ENCODE measurements at places on chromosomes 13 and 19.
A peak's percentile ranks its signal among the peaks of the same experiment; 100 is the strongest.

DNA sequence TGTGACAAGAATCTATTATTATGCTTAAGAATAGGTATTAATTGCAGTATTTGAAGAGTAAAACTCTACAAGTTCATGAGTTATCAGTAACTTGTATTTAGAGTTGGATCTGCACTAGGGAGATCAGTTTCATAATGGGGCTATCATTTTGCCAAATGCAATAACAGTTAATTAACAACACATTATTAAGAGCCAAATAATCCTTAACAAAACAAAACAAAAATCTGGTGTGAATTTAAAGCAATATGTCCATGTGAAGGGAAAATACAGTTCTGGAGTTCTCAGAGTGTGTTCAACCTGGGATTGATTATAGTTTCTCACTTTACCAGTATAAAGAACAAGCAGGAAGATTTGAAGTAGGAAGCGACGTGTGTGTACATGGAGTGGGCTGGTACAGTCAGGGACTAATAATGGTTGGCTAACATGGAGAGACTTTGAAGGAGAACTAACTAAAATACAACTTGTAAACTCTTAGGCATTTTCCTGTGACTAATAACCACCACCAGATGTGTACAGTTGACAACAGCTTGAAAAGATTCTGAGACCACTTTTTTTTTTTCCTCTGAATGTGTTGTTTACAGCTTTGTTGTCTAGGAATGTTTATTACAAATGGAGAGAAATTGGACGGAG, 58.5 kb downstream of the POSTN start:
- DNase-seq = no peak

DNA sequence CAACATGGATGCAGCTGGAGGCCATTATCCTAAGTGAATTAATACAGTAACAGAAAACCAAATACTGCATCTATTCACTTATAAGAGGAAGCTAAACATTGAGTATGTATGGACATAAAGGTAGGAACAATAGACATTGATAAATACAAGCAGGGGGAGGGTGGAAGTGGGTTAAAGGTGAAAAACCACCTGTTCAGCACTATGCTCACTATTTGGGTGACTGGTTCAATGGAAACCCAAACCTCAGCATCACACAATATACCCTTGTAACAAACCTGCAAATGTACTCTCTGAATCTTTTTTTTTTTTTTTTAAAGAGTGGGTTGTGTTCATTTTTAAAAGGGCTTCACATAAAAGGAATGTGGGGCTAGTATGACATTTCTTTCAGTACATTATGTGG, 26.9 kb upstream of the CPB2 start:
- no peak for DNase-seq

DNA sequence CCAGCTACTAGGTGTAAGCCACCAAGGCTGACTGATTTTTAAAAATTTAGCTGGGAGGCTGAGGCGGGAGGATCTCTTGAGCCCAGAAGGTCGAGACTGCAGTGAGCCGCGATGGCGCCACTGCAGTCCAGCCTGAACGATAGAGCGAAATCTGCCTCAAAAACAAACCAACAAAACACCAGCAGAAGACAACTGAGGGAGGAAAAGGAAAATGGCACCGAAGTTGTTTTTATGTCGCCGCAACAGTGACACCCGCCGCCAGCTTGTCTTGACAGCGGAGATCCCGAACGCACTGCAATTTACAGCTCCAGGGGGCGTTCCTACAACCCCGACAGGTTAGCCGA, 298 bp upstream of the FAM98C start:
- DNase-seq = no peak

DNA sequence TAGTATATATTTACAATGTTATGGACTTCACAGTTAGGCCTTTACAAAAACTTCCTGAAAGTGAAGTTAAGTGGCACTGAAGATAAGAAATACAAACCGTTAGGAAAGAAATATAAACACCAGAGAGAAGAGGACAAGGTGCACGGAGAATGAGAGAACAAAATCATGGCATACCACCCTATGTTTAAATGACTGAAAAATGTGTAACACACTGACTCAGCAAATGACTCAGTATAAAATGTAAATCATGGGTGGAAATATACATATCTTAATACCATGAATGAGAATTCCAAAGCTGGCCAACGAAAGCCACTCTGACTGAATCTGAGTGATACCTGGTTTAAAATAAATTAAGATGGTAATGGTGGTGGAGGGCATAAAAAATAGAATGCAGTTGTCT, 260.8 kb downstream of the DNAJC15 start:
- DNase-seq = no peak

DNA sequence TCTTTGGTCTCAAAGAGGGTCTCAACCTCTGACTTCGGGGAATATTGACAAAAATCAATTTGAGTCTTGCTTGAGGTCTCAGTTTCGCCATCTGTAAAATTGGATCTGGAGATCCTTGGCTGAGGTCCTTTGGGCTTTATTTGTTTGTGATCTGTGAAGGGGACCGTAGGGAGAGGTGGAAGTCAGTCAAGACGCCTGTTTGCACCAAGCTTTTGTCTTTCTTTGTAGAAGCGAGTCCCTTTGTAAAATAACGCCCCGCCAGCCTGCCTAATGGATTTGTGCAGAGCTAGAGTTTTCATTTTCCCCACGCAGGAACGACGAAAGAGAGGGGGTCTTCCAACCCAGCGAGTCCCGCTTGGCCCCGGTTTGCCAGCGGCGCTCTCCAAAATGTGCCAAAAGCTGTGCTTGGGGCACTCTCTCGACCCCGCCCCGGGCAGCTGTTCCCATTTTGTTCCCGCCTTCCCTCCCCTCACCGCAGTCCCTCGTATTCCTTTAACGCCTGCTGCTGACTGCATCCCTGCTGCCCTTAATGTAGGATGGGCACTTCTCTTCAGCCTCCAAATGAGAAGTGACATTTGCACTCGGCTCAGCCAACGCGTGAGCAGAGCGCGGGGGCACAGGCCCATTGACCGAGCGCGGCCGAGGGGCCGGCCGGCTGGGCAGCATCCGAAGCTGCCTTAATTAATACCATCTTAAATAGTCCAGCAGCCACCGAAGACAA, 13.0 kb downstream of the ZIC5 start:
- no peak for DNase-seq

- DNase-seq = no peak
These were observed 1378.7 kb upstream of the PRR20A start for GRCh38 chr13:55761986-55762385.

GRCh38 chr13:38998739-38999138, 8.1 kb upstream of the STOML3 start:
- no peak for DNase-seq

GRCh38 chr13:51967482-51968446, 43.5 kb downstream of the ATP7B start:
- no peak for DNase-seq

DNA sequence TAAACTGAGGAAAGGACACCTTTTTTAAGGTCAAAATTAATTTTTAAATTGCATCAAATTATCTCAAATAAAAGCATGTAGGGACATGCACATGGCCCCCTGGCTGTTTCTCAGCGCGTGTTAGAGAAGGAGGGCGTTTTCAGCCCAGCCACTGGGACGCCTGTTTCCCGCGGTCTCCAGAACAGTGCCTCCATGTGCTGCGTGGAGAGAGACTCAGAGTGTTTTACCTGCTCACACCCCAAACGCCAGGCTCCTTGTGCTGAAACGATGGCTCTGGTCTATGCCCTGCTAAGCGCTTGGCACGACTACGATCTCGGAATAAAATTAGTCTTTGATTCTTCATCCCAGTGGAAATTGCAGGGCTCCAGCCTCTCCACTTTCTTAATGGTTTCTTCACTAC, 20.0 kb upstream of the SPACA7 start:
- DNase-seq = no peak

DNA sequence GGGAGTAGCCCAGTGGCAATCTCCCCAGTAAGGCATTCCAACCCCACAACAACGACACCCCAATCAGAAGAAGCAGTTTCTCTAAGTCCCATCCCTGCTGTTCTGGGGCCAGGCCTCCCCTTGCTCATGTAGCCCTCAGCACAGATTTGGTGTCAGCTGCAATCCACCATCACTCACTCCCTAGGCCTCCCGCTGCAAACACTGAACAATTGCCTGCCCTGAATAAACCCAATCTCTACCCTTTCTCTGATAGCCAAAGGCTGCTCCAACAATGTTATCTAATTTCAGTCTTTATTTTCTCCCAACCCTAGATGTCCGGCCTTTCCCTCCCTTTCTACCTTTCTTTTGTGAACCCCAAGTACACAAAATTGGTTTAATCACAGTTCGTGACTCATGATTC, 5.6 kb upstream of the SOX21 start:
- no peak for DNase-seq

- DNase-seq = no peak
These were observed 35.5 kb downstream of the CRTC1 start for GRCh38 chr19:18718846-18719458.

- DNase-seq = peak; percentile 95
These were observed at the start of gene UBXN6 for GRCh38 chr19:4457654-4458395. Gene UBXN6 (minus strand): TSS chr19:4457794. CDS start chr19:4457697, 97 bp downstream.

DNA sequence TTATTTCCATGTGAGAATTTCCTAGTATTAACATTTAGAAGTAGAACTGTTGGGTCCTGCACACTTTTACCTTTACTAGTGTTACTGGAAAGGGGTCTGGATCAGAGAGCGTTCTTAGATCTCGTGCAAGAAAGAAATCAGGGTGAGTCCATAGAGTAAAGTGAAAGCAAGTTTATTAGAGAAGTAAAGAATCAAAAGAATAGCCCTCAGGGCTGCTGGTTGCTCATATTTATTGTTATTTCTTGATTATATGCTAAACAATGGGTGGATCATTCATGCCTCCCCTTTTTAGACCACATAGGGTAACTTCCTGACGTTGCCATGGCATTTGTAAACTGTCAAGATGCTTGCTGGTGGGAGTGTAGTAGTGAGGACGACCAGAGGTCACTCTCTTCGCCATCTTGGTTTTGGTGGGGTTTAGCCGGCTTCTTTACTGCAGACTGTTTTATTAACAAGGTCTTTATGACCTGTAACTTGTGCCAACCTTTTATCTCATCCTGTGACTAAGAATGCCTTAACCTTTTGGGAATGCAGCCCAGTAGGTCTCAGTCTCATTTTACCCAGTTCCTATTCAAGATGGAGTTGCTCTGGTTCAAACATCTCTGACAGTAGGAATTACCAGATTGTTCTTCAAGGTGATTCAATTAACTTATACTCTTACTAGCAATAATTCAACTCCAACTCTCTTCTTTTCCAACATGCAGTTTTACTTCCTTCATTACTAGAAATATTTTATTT, 27.4 kb downstream of the NDFIP2 start:
- DNase-seq = no peak

GRCh38 chr13:47572375-47572774, 428.7 kb downstream of the SUCLA2 start:
- DNase-seq = no peak

GRCh38 chr13:18959229-18959628, 222.4 kb downstream of the TUBA3C start:
- DNase-seq = no peak

GRCh38 chr13:53189162-53189561, 160.5 kb downstream of the OLFM4 start:
- no peak for DNase-seq

- DNase-seq = no peak
These were observed 103.9 kb downstream of the DOCK9 start for GRCh38 chr13:98874029-98874397.

GRCh38 chr19:19461671-19462622, 53.4 kb downstream of the TSSK6 start:
- DNase-seq = no peak

DNA sequence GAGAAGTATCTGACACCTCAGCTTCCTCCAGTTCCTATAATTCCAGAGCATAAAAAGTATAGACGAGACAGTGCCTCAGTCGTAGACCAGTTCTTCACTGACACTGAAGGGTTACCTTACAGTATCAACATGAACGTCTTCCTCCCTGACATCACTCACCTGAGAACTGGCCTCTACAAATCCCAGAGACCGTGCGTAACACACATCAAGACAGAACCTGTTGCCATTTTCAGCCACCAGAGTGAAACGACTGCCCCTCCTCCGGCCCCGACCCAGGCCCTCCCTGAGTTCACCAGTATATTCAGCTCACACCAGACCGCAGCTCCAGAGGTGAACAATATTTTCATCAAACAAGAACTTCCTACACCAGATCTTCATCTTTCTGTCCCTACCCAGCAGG, 3.1 kb downstream of the KLF5 start:
- no peak for DNase-seq

DNA sequence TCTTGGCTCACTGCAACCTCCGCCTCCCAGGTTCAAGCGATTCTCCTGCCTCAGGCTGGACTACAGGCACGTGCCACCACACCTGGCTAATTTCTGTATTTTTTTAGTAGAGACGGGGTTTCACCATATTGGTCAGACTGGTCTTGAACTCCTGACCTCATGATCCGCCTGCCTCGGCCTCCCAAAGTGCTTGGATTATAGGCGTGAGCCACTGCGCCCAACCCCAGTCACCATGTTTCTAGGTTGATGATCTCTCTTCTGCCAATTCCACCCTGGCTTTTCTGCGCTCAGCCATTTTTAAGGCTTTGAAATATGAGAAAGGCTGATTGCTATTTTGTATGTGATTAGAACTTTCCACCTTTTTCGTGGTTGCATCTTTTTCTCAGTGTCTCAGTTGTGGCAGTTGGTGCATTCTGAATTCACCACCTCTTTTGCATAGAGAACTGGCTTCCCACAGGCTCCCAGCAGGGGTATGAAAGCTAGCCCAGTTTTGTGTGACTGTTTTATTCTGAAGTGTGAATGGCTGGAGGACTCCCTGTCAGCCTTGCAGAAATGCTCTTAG, 15.5 kb downstream of the CEACAM1 start:
- DNase-seq = no peak

DNA sequence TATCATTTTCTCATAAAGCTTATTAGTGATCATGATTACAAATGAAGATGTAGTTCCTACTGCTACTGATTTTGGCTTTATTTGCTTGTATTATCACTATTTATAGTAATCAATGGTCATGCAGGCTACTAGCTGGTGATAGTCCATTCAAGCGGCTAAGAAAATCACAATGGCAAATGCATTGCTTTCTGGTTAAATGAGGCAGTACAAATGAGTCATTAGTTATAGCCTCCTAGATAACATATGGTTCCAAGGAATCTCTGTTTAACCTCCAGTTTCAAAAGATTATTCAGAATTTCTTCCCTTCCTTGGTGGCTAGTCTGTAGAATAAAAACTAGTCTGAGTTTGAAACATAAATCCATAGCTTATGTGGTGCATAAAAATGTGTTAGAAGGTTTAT, 141.3 kb upstream of the HTR2A start:
- DNase-seq = no peak

DNA sequence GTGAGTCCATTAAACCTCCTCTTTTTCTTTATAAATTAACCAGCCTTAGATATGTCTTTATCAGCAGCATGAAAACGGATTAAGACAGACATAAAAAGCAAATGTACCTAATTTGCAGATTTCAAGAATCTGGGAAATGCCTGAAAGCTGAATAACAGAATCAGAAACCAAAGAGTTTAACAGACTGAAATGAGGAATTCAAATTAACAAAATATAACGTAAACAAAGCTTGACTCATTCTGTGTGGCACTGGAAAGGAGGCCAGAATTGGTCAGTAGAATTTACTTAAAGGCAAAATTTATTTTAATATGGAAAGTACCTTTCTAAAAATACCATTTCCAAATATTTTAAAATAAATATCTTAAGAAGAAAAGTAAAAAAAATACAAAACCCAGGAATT, 540.6 kb upstream of the HTR2A start:
- no peak for DNase-seq

- DNase-seq = peak; percentile 68
These were observed 907 bp downstream of the KDELR1 start for GRCh38 chr19:48390188-48391099.

- peak; percentile 28 for DNase-seq
These were observed 104.5 kb downstream of the URI1 start for GRCh38 chr19:30046522-30046921.

- DNase-seq = peak; percentile 9
These were observed 5.8 kb upstream of the TMC4 start for GRCh38 chr19:54178581-54179261.

All from hypothalamus (tissue), 51 donors.